ENCODE measurements at places on chromosomes 7 and 10. TPM values are rescaled to one million over a fixed set of nuclear protein-coding genes. Genes with fewer than 3 reads are reported as not detected.

Gene ZNF853
- polyA plus RNA-seq = 5.7 TPM

Gene PLCE1
- polyA plus RNA-seq = 27.4 TPM

Gene FKBP6
- 0.04 TPM for polyA plus RNA-seq

Gene MKX
- polyA plus RNA-seq = 0.40 TPM

Gene NEUROD6
- 1.6 TPM for polyA plus RNA-seq

DNA sequence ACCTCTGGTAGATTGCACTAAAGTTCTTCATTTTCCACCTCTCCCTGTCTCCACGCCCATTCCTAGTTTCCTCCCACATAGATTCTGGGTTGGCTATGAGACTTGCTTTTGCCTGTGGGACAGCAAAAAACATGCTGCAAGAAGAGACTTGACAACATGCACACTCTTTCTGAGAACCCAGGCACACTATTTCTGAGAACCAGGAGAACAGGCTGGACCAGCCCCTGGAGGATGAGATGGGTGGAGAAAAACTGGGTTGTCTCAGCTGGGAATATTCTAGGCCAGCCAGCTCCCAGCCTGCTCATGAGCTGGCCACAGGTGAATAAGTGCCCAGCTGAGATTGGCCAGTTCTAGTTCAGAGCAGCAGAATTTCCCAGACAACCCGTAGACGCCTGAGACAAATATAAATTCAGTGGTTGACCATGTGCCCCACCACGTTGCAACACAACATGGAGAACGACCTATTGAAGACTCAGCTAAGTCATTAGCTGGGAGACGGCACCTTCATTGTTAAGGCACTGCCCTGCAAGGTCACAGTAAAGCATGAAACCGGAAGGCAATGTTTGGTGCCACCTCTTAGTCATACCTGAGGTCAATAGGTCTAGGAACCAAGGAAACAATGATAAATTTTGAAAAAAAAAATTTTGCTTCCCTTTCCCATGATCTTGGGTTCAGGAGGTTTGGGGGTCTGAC lies 92.7 kb upstream of the AKR1E2 start:
- no peak for DNase-seq

- no peak for DNase-seq
These were observed 918.5 kb upstream of the POT1 start for GRCh38 chr7:125848157-125848556.

DNA sequence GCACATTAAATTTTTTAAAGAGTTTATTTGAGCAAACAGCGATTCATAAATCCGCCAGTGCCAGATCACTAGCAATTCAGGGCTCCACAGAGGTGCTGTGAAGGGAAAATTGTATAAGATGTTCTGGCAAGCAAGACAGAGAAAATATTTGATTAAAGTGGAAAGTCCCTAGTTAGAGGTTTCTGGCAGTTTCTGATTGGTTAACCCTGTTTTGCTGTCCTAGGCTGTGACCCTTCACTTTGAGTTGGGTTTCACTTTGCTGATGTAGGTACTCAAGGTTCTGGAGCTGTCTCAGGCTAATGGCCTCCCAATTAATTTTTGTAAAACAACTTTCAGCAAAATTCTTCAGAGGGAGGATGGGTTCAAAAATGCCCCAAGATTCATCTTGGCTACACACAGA lies 79.4 kb upstream of the NXPH1 start:
- no peak for DNase-seq

- DNase-seq = no peak
These were observed 21.4 kb downstream of the VSTM4 start for GRCh38 chr10:49093922-49094321.

DNA sequence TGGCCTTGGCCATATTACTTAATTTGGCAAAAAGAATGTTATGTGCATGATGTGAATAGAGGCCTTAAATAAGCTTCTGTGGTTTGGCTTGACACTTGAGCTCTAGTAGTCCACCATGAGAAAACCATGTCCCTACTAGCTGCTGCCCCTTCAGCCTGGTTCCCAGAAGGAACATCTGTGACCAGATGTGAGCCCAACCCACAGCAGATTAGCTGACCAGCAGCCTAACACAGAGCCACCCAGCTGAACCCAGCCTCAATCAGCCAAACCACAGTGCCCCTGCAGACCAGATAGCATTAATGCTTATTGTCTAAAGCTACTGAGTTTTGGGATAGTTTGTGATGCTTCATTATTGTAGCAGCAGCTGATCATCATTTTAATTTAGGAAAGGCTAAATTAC lies 16.6 kb downstream of the JAZF1 start:
- DNase-seq = no peak

- DNase-seq = no peak
These were observed 14.0 kb downstream of the PRKRIP1 start for GRCh38 chr7:102410123-102410522.

- no peak for DNase-seq
These were observed 7.4 kb downstream of the EGFR start for GRCh38 chr7:55026086-55026790.

- DNase-seq = peak; percentile 86
These were observed 1.7 kb upstream of the NEURL1 start for GRCh38 chr10:103491729-103492364.

- no peak for DNase-seq
These were observed 147.0 kb downstream of the WDR37 start for GRCh38 chr10:1203216-1203615.

- peak; percentile 44 for DNase-seq
These were observed at the start of gene C10orf67 for GRCh38 chr10:23344241-23344841. C10orf67 (minus strand) TSS chr10:23344797; CDS start chr10:23344774, 23 bp downstream.

- DNase-seq = no peak
These were observed 155.9 kb downstream of the CDK14 start for GRCh38 chr7:90752051-90752450.

GRCh38 chr10:120805014-120805812 lies 45.9 kb upstream of the WDR11 start:
- DNase-seq = no peak

GRCh38 chr10:105656856-105657255 lies 1015.8 kb downstream of the SORCS3 start:
- DNase-seq = no peak

- DNase-seq = no peak
These were observed 208.0 kb downstream of the SFMBT2 start for GRCh38 chr10:7202793-7203355.

DNA sequence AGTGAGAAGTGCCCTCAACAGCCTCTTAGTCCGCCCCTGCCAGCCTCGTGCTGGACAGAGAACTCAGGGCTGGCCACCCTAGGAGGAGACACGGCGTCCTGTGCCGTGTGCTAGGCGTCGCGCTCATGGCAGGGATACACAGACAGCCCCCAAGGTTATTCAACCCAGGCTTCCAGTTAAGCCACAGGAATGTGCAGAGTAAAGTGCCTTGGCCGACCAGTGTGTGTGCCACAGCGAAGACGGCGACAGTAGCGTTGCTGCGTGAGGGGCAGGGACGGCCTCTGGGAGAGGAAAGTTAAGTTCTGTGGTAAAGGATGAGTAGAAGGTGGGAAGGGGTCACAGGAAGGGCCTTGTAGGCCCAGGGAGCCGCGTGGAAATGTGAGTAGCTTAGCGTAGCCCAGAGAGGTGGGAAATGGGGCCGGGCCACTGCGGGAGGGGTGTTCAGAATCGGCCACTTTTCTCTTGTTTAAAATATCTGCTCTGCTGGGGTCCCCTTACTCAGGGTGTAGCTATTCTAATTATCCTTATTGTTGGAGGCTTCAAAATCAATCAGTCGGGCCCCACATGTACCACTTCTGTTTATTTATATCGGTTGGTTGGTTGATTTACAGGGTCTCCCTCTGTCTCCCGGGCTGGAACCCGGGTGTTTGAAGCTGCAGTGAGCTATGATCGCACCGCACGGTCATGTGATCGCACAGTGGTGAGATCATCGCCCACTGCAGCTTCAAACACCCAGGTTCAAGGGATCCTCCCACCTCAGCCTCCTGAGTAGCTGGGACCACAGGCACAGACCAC lies 24.5 kb downstream of the TMEM120A start:
- DNase-seq = no peak

DNA sequence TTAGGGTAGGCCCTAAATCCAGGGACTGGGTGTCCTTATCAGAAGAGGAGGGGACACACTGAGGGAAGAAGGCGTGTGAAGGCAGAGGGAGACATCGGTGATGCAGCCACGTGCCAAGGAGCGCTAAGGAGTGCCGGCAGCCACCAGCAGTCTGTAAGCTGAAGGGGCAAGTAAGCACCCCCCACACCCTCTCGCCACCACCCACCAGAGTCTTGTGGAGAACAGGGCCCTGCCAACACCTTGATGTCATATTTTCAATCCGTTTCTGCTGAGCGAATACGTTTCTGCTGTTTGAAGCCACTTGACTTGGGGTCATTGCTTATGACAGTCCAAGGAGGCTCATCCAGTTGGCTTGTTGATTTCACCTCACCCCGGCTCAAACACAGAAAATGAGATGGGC lies 37.9 kb downstream of the RGS10 start:
- no peak for DNase-seq
